ENCODE measurements at places on chromosomes 11 and 22. TPM values are rescaled to one million over a fixed set of nuclear protein-coding genes. Genes with fewer than 3 reads are reported as not detected.

DNA sequence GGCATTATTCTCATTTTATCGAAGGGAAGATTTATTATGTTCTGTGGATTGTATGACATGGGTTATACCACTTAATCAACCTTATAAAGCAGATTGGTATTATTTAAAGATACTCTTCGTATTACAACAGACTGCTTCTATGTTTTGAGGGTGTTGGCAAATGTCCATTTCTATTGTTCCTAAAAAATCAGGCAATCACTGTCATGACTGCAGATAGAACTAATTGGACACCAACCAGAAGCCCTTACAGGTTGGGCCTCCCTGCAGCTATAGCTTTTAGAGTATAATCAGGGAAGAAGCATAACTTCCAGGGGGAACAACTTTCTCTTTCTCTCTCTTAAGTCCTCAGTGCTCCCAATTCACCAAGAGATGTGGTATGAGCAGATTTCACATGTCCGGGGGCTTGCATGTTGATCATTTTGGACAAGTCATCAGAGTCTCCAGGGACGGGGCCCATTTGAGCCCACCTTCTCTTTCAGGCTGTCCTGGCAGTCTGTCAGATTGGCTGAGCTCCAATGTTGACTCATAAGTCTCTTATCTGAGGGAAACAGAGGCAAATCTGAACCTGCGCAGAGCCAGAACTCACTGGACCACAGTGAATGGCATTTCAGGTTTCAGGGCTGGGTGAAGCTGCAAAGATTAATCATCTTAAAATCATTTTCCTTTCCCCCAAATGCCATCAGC is 264.0 kb upstream of the CCDC90B start:
- DNase-seq: no peak

- no peak for DNase-seq
Observed at GRCh38 chr22:46354993-46355305, 19.4 kb downstream of the TRMU start.

GRCh38 chr22:39089928-39090327 is 7.1 kb upstream of the APOBEC3H start:
- DNase-seq: no peak

Gene HOATZ
- total RNA-seq: not detected

Gene TRPC6
- total RNA-seq: 0.35 TPM
